ENCODE measurements at places on chromosomes 5 and 9.

DNA sequence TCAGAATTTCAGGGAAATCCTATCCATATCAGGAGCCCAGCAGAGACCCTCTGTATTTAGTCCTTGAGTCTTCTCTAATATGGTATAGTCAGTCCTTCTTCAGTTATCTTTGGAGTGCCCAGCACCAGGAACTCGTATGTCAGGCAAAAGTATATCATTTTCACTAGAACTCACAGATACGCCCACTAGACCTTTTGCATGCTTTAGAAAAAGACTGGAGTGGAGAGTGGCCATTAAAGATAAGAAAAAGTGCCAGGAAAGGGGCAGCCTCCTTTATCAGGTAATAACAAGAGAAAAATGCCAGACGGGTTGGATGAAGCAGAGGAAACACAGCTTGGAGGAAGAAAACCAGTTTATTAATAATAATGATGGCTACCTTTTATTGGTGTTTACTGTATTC lies 63.5 kb downstream of the GPR21 start:
- DNase-seq = no peak

DNA sequence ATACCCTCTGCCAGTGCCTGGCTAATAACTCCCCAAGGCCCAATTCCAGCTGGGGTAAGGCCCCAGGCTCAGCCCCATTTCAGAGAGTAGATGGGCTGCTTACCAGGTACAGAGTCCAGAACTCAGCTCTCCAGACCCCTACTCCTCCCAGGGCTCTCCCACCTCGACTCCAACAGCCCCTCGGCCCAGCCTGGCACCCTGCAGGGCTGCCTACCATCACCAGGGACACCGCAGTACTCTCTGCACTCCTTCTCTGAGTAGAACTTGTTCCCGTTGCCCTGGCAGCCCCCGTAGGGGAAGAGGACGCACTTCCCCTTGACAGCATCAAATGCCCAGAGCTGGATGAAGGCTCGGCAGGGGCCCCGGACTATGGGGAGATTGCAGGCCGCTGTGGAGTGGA lies 17.4 kb downstream of the AMBP start:
- DNase-seq = no peak

DNA sequence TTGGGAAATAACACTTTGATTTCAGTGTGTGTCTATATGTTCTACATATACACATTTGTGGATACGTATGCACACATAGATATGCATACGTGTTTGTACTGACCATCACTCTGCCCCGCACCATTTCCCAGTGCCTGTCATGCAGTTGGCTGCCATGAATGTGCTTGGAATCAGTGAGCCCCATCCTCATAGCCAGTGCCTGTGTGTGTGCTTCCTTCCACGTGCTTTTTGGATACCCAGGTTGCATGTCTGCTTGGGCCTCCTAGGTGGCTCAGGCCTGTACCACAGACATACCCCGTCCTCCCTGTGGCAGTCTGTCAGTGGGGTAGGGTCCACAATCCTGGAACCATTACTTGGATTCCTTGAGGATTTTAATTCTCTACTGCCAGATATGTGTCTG lies 243.6 kb downstream of the FANCC start:
- no peak for DNase-seq

- DNase-seq = no peak
Observed at GRCh38 chr5:174981416-174981815, 257.0 kb downstream of the MSX2 start.

DNA sequence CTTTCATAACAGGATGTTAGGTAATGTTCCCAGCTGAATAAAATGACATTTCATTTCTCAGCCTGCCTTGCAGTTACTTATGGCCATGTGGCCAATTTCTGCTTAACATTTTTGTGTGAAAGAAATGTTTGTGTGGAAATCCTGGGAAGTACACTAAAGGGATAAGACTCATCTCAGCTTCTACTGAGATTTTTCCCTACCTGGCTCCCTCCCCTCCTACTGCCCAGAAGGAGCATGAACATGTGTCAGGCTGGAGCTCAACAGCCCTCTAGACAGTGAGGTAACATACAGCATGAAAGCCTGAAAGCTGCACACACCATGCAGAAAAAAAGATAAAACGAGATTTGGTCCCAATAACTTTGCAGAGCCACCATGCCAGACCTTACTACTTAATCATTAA lies 288.4 kb upstream of the COX7C start:
- no peak for DNase-seq

DNA sequence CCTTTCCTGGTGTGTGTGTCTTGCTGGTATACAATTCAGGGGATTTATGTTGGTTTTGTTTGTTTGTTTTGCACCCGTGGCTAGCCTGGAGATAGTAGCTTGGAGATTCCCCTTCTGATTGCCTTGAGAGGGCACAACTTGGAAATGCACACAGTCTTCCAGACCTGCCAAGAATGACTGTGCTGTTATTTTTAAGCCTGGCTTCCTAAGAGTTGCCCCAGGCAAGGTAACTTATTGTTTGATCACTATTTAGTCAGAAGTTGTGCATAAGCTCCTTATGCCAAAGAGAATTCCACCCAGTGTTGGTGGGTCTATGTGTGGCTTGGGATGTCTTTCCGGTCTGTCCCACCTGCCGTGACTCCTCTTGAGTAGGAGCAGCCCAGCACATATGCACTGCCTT lies 421.9 kb upstream of the KCNN2 start:
- DNase-seq = no peak
